Stimulated activated CD8-positive, alpha-beta memory T cell treated with anti-CD3 and anti-CD28 coated beads, Interleukin-15, amount 100 ng/mL, for 1 hour (primary cell): ENCODE measurements at places on chromosomes 2 and 18.

GRCh38 chr2:50602636-50603327 is 429.1 kb downstream of the NRXN1 start:
- no peak for DNase-seq

GRCh38 chr2:63059793-63060471 is 9.3 kb downstream of the OTX1 start:
- DNase-seq: no peak

DNA sequence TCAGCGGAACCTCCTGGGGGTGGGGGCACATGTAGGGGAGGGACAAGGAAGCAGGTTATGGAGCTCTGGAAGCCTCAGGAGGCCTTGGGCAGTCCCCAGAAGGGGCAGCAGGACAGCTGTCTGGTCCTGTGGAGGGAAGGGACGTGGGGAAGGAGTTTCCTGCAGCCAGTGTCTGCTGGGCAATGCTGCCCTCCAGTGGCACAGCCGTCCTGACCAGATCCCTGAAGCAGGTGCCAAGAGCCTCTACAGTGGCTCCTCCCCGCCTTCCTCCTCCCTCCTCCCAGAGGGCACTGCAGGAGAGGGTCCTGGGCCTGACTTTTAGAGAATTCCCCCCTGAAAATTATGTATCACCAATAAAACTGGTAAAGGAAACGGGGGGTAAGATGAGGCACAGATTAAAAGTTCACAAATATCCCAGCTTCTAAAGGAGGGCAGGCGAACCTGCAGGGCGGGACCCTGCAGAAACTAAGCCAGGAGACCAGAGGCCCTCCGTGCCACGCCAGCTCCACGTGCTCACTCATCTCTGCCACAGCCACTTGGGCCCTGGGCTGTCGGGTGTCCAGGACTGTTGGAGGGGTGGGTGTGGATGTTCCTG is 258.5 kb downstream of the TWIST2 start:
- DNase-seq: no peak

GRCh38 chr18:13051950-13052349 is 60.8 kb downstream of the CEP192 start:
- no peak for DNase-seq

GRCh38 chr2:113084249-113085000 is 16.7 kb downstream of the IL1F10 start:
- DNase-seq: no peak

DNA sequence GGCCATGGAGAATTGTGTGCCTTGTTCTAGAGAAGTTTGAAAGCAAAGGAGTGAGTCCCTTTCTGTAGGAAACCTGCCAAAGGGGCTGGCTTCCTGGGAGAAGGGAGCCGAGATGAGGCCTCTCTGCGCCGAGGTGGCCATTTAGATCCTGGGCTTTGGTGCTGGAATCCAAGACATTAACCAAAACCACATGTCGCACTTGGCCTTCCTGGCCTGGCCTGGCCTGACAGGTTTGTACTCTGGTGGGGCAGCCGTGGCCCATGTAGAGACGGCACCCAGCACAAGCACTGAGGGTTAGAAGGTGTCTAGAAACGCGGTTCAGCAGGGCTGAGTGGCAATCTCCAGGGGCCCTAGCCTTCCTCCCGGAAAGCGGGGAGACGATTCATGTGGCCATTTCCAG is 7.1 kb downstream of the CNNM3 start:
- no peak for DNase-seq

GRCh38 chr2:11097038-11097720 is 58.1 kb upstream of the SLC66A3 start:
- no peak for DNase-seq

DNA sequence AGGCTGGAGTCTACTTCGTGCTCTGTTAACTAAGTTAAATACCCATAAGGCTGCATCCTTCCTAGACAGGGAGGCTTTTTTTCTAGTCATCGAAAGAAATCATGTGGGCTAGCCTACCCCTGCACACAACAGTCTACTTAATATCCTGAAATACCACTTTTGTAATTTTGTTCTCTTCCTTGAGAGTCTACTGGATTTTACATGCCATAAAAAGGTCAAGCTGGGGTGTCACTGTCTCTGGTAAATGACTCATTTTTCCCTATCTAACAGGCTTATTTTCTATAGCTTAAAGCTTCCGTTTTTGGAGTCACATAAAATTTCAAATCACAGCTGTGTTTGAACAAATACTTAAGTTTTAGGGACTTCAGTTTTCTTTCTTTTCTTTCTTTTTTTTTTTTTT is 10.7 kb upstream of the STAM2 start:
- DNase-seq: no peak

GRCh38 chr18:35455926-35456763 is 41.6 kb downstream of the INO80C start:
- no peak for DNase-seq

GRCh38 chr18:46877329-46877987 is 39.8 kb downstream of the PIAS2 start:
- no peak for DNase-seq

DNA sequence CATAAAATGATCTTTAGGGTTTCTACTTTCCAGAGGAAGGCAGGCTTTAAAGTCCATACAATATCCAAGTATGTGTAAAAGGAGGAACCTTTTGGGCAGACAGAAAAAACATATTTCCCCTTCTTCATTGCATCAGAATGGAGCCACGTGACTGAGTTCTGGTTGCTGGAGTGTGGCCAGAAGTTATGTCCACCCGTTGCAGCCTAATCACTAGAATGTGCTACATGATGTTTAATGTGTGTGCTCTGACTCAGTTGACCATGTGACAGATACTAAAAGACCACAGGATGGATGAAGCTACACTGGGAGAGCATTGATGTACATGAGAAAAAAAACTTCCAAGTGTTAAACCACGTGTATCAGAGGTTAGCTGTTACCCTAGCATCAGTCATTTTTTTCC is 460.9 kb downstream of the RIT2 start:
- no peak for DNase-seq

- DNase-seq: no peak
Observed at GRCh38 chr2:187198136-187198535, 249.9 kb downstream of the CALCRL start.

DNA sequence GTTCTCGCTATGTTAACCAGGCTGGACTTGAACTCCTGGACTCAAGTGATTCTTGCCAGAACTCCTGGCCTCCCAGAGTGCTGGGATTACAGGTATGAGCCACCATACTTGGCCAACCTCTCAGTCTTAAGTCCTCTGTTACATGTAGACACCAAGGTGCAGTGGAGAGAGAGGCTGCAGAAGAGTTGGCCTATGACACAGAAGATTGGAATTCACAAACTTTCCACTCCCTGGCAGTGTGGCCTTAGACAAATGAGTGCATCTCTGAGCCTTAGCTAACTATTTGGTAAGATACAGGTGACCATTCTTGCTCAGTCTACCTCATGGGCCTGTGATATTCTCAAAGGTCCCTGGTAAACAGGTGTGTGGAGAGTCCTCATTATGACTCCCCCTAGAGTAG is 159.7 kb downstream of the MYCN start:
- no peak for DNase-seq

DNA sequence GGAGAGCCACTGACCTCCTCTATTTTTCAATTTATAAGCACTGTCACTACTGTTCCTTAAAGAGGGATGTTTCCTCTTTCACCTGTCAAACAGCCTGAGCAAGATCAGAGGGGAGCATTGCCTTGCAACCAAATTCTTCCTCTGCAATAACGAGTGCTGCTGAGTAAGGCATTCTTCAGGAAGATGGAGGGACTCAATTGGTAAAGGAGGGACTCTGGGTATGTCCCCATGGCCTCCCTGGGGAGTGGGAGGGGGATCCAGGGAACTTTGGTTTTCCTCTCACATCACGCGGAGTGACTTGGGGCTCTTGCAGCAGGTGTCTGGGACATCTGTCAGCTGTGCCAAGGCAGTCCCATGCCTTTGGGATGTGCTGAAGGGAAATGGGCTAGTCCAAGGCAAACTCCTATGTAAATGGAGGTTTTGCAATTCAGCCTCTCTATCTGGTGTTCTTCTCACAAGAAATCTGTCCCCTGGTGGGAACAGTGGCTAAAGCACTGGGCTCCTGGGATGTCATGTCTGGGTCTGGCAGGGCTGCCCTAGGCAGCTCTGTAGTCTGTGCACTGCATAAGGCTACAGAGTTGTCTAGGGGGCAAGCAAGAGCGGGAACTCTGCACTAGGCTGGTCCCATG is 14.4 kb upstream of the HES6 start:
- no peak for DNase-seq

GRCh38 chr18:572091-572830 is 7.9 kb upstream of the CETN1 start:
- no peak for DNase-seq
